ENCODE measurements at places on chromosomes 7 and 10.
A peak's percentile ranks its signal among the peaks of the same experiment; 100 is the strongest.

- DNase-seq, result no peak
These were observed 173.9 kb downstream of the FOXP2 start for GRCh38 chr7:114588506-114588905.

GRCh38 chr7:101124376-101125056, 2.4 kb upstream of the SERPINE1 start:
- DNase-seq, result peak; percentile 19

DNA sequence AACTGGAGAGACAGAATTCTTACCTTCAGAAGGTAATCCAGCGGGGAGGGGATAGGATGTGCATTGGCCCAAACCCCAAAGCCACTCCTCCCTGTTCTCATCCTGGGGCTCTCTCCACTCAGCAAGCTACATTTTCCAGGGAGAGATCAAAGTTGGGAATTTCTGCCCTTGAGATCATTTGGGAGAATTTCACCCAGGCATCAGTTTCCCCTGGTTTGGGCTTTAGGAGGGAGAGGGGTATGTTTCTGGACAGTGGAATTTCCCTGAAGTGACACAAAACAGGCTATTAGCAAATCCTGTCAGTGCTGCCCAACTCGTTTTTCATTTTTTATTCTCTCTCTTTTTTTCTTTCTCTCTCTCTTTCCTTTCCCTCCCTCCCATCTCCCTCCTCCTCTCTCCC, 35.7 kb downstream of the CYP17A1 start:
- no peak for DNase-seq

GRCh38 chr7:135742371-135742770, 6.2 kb downstream of the FAM180A start:
- DNase-seq, result no peak

DNA sequence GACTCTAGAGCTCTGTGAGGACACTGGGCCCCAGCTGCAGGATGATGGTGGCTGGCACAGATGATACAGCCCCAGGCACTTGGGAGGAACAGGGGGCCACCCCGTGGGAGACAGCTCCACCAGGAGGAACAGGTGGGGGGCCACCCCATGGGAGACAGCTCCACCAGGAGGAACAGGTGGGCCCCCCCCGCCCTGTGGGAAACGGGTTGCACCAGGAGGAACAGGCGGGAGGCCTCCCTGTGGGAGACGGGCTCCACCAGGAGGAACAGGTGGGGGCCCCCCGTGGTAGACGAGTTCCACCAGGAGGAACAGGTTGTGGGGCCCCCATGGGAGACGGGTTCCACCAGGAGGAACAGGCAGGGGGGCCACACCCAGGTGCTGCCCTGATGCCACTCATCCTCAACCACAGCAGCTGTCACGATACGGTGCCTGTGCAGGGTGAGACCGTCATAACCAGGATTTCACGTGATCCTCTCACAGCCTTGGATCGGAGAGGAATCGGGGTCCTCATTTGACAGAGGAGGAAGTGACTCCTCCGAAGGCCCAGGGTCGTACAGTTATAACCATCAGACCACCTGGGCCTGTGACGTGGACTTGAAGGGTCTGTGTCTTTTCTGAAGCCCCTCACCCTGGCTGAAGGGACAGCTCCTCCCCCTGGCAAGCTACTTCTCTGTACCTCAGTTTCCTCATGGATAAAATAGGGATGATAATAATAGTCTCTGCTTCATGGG, 49.2 kb upstream of the NANOS1 start:
- DNase-seq, result no peak

DNA sequence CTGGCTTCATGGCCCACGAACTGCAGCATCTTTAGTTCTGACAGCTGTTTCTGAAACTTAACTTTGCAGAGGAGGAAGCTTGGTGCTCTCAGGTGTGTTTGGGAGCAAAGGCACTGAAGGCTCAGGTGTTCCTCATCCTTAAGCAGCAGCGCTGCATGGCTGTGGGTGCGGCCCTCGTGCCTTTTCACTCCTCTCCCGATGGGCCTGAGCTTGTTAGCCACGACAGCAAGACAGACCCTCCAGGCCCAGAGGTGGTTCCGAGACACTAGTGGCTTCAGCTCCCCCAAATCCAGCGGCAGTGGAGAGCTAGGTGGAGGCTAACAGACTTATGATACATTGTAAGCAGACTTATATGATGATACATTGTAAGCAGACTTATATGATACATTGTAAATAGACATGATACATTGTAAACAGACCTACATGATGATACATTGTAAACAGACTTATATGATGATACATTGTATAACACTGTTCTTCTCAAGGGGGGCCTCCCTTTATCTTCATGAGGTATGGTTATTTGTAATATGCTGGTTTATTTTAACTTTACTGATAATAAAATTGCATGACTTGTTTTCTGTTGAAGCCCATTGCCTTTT, 14.1 kb downstream of the PFKP start:
- no peak for DNase-seq

DNA sequence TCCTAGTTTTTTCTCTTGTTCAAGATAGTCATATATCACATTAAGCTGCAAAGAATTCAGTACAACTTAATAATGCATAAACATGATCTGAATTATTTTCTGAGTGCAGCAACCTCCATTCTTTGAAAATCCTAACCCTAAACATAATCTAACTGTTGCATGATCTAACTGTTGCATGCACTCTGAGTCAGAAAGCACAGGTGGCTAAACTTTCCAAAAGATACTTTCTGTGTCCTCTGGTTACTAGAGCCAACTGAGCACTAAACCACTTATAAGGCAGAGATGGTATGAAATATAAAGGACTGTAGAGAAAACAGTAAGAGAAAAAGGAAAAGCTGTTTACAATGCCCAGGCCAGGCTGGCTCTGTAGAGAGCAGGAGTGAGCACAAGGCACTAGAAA, 23.0 kb upstream of the FAM133B start:
- DNase-seq, result no peak

DNA sequence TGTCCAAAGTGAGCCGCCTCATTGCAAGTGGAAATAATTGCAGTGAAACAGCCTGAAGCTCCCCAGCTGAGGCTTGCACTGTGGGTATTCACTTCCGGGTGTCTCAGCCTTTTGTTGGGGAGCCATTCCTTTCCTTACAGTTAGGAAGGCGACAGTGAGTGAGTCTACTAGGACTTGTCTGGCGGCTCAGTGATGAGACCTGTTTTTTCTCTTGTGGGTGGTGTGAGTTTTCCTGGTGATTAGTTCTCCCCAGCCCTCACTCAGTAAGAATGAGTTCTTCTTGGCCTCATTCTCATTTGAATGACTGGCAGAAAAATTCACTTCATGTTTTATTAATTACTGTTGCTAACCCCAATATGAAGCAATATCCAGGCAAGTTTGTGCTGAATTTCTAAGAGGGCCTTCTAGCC, 2.6 kb downstream of the PGAM1 start:
- DNase-seq, result peak; percentile 62

DNA sequence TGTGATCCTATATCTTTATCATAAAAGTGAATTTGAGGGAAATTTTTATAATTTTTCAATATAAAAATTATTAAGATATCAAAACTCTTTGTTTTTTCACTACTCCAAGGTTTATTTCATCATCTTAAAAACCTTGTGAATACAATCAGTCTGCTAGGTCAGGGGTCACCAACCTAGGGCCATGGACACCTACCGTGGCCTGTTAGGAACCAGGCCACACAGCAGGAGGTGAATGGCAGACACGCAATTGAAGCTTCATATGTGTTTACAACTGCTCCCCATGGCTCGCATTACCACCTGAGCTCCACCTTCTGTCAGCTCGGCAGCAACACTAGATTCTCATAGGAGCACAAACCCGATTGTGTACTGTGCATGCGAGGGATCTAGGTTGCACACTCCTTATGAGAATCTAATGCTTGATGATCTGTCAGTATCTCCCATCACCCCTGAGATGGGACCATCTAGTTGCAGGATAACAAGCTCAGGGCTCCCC, 271.2 kb upstream of the C7orf33 start:
- no peak for DNase-seq

DNA sequence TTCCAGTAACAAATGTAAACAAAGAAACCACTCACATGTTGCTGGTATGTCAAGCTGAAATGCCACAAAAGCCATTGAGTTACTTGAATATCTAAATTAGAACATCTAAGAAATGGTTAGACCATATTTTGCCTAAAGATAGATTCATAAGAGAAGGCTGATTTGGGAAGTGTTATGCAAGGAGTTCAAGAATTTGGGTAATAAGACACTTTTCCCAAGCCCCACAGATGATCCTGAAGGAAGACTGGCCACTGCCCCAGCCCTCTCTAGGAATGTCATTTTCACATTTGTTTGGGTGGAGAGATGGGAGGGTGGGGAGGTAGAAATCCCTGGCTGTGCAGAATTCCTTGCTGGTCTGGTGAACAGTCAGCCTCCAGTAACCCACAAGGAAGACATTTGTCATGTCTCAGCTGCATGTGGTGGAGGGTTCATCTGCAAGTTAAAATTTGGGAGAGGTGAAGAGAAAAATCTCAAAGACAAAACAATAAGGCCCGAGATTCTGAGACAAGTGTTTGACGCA, 427.2 kb upstream of the KLF6 start:
- DNase-seq, result no peak

GRCh38 chr7:46752881-46753366, 829.0 kb downstream of the TNS3 start:
- no peak for DNase-seq

GRCh38 chr10:29861811-29862505, 197.4 kb downstream of the JCAD start:
- no peak for DNase-seq

DNA sequence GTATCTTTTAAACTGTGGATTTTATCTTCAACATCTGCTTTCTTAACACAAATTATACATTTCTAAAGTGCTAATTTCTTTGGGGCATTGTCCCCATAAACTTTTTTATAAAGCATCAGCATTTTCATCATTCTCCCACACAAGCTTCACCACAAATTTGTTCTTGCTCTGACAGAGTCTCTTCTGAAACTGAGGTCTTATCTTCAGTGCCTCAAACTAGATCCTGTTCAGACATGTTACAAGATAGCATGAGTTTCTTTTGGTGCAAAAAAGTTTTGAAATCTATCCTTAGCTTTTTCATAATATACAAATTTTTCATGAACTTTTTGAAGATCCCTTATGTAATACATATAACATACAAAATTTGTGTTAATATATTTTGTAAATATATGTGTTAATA, 346.6 kb downstream of the IPMK start:
- no peak for DNase-seq

DNA sequence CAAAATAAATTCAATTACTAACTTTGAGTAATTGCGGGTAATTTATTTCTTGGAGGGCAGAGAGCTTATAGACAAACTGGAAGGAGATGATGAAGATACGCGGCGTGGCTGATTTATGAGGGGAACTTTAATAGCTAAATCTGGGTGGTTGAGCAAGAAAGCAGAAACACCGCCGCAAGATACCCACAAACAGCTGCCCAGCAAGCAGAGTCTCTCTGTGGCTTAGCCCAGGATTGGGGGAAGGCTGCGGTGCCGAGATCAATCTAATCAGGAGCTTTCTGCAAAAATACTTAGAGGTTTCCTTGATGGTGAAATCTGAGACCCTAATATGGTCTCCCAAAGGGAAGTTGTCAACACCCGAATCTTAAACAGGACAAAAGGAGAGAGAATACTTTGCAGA, 94.9 kb upstream of the MGMT start:
- DNase-seq, result no peak

GRCh38 chr7:88279323-88279722, 27.4 kb downstream of the STEAP4 start:
- no peak for DNase-seq

- no peak for DNase-seq
These were observed 129.7 kb upstream of the SEC61G start for GRCh38 chr7:54888734-54889082.

- DNase-seq, result no peak
These were observed 27.0 kb upstream of the SUN1 start for GRCh38 chr7:805261-805660.

DNA sequence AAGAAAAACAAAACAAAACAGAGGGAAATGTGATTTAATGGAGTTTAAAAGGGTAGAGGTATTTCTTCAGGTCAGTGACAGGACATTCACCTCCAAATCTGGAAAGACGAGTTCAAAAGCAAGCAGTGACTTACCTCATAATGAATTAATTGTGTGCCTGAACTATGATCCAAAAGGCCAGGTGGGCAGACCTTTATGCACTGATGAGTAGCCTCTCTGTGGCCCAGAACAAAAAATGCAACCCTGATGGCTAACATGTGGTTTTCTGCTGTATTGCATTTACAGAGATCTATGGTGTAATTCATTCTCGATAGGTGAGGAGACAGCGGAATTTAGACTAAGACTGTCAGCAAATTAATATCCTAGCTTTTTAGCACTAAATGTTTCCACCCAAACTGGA, 142.0 kb downstream of the HDAC9 start:
- DNase-seq, result no peak

GRCh38 chr7:30260246-30260768, 24.1 kb upstream of the ZNRF2 start:
- DNase-seq, result no peak

GRCh38 chr10:11180228-11180627, 162.6 kb downstream of the CELF2 start:
- peak; percentile 90 for DNase-seq

GRCh38 chr10:34959321-34959720, 130.8 kb downstream of the CUL2 start:
- no peak for DNase-seq

DNA sequence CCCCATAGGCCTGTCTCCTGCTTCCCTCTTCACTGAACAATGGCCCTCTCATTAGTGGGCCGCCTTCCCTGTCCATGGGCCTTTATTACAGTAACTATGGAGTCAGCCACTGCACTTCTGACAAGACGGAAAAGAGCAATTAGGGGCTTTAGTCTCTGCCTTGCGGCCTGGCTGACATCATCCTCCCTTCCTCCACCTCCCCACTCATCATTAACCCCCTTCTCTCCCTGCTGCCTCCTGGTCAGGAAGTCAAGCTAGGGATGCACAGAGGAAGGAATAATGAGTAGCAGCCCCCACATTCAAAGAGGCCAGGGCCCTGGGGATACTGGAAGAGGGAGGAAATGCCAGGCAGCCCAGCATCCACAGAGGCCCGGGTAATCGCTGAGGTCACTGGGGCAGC, 101.6 kb upstream of the PLXNA4 start:
- no peak for DNase-seq

DNA sequence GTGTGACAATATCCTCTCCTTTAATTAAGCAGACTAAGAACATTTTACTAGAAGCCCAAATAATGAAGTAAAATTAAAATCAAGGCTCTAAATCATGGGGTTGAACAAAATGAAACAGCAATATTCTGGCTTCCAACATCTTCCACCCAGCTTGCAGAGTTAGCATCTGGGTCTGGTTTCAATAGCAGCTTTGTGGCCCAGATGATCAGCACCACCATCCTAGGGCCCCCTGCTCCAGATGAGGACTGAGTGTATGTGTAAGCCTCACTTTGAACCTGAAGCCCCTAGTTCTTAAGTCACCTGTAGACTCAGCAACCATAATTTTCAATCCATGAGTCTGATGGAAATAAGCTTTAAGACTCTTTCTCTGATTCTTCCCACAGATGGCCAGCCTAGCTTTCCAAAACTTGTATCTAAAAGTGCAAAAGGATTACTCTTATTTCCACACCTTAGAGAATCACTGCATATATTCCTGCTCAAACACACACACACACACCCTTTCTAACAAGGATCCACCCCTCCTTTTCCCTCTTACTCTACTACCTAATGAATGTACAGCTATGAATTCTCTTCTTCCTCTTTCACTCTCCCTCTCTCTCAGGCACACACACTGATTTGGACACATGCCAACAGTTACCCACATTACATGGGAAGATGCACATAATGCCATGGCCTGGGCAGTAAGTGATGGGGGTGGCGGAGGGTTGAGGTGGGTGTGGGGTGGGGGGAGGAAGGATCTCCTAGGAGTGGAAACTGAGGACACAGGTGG, 3.5 kb downstream of the DENND11 start:
- DNase-seq, result no peak

Data from activated CD4-positive, alpha-beta T cell treated with anti-CD3 and anti-CD28 coated beads, Interleukin-2, Interleukin-6, amounts not matched to agents 100 ng/mL and 50 ng/mL, durations not matched to agents 16 hours and 8 hours (primary cell).